Stimulated activated CD4-positive, alpha-beta T cell treated with anti-CD3 and anti-CD28 coated beads, TNF-alpha, amount 100 ng/mL, for 1 hour (primary cell): ENCODE measurements at places on chromosomes 2 and 18.

- DNase-seq, result no peak
Observed at GRCh38 chr2:152529420-152530115, 187.7 kb downstream of the PRPF40A start.

DNA sequence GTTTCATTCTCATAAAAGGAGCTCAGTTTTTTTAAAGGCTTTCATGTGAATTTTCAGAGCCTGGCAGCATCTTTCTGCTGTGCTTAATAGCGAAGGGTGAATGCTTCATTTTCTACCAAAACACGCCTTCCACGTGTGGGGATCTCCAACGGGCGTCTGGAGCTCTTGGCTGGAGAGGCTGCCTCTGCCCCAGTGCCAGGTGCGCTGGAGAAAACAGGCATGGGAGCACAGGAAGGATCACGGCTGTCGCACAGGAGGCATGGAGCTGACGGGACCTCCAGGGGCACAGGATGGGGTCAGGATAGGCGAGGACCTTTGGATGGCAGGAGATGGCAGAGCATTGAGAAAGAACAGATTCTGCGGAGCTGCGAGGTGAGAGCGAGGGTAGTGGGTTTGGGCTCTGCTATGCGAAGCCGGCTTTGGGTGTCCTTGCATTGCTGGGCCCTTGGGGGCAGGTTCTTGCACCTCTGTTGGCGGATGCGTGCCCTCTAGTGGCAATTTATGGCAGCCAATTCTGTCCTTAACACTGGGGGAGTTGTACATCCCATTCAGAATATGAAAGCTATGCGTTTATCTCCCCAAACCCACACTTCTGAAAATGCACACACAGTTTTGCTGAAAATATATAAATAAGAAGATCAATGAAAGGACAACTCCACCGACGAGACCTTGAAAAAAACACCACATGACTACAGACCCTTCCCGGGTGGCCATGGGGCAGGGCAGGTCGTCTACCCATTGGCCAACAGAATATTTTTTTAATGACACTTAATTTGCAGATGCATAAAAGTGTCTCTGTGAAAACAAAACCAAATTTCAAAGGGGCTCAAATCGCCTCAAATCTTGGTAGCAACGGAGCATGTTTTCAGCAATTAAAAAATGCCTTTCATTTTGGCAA is 90.4 kb upstream of the SLC35G4 start:
- DNase-seq, result no peak

DNA sequence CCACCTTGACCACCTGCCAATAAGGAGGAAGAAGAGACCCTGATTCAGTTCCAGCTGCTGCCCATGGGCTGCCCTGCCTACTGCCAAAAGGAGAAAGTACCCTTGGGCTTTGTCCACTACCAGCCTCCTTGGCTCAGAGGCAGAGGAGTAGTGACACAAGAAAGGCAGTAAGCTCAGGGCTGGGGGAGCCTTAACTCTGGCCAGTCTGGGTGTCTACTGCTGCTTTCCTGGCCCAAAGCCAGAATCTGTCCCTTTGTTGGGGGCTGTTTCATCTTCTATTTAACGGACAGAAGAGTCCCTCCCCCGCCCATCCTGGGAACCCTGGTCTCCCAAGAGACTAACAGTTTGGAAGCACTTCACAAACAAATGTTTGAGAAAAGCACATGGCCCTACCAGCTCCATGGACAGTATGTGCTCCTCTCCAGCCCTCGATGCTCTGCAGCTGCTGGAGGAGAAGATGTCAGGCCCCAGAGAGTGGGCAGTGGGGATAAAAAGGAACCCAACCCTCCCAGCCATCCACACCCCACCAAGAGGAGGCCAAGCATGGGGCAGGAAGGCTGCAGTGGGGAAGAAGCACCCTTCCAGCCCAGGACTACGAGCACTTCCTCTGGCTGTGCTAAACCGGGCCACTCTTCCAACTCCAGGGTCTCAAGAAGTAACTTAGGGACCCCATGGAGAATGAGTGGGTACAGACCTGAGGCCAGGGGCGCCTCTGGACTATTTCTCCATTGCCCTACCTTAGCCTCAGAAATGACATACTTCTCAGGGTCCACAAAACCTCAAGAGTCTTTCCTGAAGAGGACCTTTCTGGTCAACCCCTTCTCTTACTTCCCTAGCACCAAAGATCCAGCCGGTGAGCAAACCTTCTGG is 1.2 kb downstream of the ATG9A start:
- DNase-seq, result no peak

GRCh38 chr18:72908181-72908580 is 40.4 kb upstream of the NETO1 start:
- DNase-seq, result no peak

DNA sequence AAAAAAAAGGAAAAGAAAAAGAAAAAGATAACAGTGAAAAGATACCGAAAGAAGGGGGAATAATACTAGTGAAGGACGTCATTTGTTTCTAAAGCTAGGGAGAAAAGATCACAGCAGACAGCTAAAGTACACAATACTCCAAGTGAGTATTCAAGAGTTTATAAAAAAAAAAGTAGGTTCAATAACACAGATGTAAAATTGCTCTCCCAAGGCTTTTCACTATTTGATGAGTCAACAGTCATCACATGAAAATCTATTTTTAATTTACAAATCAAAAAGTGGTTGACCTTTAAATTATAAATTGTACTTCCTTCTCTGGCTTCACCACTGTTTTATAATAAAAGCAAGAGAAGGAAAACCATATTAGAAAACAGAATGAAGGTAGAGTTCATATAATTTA is 144.0 kb downstream of the ZRANB3 start:
- no peak for DNase-seq

- DNase-seq, result peak; percentile 27
Observed at GRCh38 chr2:73907840-73908452, 15.1 kb downstream of the ACTG2 start.

DNA sequence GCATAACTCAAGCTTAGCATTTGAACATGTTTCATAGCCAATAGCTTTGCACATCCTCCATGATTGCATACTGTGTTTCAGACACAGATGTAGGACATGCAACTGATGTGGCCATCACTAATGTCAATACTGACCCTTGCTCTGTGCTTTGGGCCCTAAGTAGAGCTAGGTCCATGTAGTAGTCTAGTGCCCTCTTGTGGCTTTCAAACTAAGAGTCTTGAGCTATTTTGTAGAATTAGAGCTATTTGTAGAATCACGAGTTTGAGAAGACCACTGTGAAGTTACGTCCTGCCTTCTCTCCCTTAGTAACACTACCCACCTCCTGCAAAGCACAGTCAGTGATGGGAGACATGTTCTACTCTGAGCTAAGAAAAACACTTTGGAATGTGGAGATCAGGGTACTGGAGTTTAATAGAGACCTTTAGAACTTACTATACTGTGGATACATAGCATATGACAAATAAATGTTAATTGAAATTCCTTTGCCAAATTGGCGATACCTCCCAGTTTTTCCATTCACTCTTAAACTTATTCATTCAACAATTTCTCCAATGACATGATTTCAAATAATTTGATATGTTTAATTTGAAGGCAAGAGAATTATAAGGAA is 306.5 kb upstream of the TNP1 start:
- no peak for DNase-seq

DNA sequence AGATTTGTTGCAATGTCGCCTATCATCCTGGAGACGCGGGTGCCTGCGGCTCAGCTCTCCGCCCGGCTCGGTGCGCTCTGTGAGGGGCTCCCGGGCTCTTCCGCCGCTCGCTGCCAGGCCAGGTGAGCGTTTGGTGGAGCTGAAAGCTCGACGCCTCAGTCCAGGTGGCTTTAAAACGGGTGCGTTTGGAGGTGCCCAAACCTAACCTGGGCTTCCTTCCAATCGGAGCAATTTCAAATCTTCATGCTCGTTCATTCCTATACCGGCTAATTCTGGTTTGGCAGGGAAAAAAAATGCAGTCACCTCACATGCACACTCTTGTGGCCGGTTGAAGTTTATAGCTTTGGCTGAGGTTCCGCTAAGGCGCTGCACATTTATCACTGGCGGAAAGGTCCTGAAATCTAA is at the start of gene SLC16A14:
Gene SLC16A14 (minus strand): TSS at position 274 of the 405 bp plus-strand sequence. CDS start 9,572 bp downstream, outside the sequence.
- peak; percentile 8 for DNase-seq

- no peak for DNase-seq
Observed at GRCh38 chr18:9095297-9096006, 7.0 kb upstream of the NDUFV2 start.

DNA sequence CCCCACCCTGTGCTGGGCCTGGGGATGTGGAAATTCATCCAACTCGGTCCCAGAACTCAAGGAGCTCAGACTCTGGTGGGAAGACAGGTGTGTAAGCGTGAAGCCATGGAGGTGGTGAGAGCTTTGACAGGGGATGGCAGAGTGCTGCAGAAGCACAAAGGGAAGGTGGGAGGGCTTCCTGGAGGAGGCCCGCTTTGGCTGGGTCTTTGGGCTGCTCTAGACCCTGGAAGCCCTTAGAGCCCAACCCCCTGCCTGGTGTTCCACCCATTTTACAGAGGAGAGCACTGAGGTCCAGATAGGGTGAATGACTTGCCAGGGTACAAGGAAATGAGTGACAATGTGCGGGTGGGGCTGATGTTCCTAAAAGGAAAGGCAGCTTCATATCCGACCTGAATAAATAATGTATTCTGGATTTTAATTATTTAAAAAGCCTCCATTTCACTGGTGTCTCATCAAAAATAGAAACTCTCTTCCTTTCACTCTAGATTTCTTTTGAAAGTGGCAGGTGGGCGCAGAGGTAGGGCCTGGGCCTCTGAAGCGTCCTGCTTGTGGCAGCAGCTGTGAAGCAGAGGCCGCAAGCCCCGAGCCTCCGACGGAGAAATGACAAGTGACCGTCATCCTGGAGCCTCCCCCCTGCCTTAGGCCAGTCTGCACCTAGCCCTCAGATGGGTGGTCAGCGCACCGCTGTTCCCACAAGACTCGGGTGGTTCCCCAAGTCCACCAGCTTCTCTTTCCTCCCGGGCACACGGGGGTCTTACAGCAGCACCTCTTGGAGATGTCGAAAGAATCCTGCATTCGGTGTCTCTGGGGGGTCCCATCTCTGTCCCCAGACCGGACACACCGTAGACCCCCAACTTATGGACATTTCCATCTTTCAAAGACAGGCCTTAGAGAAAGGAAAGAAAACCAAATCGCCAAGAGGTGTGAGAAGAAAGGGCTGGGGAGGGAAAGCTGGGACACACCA is 71.0 kb upstream of the TAF1B start:
- no peak for DNase-seq

DNA sequence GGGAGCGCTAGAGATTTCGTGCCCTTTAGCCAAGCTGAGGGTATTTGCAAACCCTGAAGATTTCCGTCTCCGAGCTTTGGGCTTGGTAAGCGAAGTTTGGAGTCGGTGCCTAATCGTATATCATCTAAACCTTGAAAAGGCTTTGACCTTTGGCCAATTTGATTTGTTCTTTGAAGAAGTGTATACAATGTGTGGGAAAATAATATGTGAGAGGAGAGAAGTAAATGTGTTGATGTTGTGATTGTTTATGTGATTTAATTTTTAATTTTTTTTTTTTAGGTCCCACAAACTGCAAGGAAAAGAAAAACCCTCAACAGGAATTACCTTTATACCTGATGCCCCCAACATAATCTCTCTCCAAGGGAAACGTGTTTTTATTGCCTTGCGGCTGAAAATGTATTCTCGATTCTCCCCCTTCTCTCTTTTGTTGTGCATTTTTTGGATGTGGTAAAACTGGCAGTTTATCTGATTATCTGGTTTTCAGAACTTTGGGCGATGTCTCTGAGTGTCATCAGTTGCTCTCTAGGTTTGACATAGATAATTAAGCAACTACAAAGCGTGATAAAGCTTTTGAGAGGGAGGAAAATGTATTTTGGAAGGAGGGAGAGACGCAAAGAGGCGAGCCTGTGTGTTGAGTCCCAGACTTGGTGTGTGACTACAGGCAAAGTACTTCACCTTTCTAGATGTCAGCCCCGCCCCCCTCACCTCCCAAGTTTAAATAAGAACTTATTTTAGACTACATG is 912 bp upstream of the FBXO11 start:
- no peak for DNase-seq

DNA sequence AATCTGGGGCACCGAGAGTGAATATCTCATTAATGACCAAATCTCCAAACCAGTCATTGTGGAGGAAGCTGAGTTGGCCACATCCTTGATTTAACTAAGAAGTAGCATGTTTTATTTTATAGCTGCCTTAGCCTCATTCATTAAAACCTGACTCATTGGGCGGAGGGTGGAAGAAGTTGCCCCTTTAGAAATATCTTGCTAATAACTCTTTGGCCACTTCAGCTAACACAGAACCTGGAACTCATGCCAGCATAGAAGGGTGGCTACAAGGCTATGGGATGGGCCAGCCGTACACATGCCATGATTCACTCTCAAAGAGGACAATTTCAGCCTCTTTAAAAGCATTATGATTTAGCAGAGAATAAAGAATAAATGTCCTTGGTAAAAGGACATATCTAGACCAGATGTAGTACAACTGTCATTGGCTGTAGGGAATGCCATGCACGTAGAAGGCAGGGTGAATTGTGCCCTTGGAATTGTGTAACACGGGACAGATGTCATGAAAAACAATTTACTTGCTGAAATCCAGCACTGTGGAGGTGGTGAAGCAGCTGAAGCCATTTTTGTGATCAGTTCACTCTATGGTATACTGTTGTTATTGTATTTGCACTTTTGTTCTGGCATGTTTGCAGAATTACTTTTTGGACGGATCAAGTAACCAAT is 330.0 kb downstream of the PLCL1 start:
- DNase-seq, result no peak

GRCh38 chr2:164538240-164538866 is 82.9 kb downstream of the GRB14 start:
- no peak for DNase-seq

DNA sequence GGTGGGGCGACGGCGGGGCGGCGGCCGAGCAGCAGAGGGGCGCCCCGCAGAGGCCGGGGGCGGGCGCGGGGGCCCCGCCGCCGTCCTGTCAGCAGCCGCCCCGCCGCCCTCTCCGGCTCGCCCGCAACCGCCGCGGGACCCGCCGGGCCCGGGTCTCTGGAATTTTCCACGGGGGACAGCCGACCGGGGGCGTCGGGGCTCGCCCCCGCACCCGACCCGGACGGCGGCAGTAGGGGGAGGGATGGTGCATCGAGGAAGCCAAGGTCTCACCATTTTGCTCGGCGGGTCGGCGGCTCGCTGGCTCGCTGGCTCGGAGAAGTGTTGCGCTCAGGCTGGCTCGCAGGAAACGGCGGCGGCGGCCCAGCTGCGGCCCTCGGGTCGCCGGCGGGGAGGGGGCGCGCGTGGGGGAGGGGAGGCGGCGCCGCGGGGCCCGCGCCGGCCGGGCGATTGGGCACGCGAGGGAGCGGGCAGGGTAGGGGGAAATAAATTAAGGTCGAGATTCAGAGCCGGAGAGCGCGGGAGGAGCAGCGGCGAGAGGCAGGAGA is 405 bp downstream of the PPP3R1 start:
- DNase-seq, result peak; percentile 17

- no peak for DNase-seq
Observed at GRCh38 chr2:188682838-188683237, 291.3 kb upstream of the COL3A1 start.

GRCh38 chr2:188130317-188130716 is 161.4 kb upstream of the GULP1 start:
- DNase-seq, result no peak

DNA sequence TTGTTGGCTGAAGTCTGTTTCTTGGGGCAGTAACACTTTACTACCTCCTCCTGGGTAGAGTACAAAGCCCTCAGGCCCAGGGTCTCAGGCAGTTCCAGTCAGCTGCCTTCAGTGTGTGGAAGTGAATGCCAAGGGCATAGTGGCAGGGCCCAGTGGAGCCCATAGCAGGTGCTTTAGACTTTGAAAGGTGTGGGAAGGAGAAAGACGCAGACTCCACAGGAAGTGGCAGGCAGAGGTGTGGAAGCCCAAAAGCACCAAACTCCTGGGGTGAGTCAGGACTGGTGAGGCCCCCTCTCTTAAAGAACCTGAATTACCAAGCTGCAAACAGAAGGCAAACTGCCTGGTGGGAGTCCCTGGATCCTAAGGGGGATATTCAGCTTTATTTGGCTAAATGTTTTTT is 45.3 kb downstream of the ADAM23 start:
- DNase-seq, result no peak
